ENCODE measurements at places on chromosomes 2 and 18.

GRCh38 chr2:67771380-67771779 lies 291.4 kb downstream of the C1D start:
- DNase-seq, result no peak

- DNase-seq, result no peak
Observed at GRCh38 chr2:238389988-238390589, 36.6 kb upstream of the ASB1 start.

- no peak for DNase-seq
Observed at GRCh38 chr18:25743646-25744151, 346.7 kb downstream of the SS18 start.

- DNase-seq, result no peak
Observed at GRCh38 chr2:9658972-9659371, 28.2 kb upstream of the YWHAQ start.

DNA sequence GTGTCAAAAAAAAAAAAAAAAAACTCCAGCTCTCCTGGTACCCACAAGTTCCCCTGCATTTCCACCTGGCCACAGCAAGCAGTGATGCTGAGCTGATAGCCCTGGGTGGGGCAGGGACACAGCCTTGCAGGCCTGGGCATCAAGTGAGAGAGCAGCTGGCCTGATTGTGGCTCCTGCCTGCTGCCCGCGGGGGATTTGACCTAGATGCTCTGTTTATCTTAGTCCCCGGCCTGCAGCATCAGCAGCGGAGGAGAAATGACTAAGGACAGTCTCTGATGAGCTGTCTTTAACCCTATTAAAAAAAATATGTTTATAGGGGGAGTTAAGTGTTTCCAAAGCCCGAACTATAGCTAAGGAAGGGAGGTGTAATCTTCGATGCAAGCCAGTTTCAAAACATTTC lies 102.6 kb downstream of the MTCL1 start:
- no peak for DNase-seq

DNA sequence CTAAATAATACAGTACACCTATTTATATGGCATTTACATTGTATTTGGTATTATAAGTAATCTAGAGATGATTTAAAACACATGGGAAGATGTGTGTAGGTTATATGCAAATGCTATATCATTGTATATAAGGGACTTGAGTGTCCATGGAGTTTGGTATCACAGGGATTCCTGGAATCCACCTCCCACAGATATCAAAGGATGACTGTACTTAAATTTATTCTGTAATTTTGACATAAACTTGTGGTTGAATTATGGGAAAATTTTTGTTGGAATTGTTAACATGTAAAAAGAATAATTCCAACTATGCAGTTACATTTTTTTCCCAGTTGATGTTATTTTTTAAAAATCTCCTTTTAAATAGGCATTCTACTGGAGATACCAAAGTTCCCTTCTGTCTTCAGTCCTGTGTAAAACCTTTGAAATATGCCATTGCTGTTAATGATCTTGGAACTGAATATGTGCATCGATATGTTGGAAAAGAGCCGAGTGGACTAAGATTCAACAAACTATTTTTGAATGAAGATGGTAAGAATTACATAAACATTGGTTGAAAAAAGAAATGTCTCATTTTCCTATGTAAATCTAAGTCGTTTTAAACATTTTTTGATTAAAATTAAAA lies 24.1 kb downstream of the GLS start:
- DNase-seq, result no peak

- no peak for DNase-seq
Observed at GRCh38 chr2:189092936-189093335, 86.6 kb downstream of the COL5A2 start.

Measured in Kasumi-1 (cell line).